Bone marrow (tissue), 2 donors: ENCODE measurements at places on chromosomes 5 and 9.

GRCh38 chr9:100030548-100030947, 68.3 kb downstream of the ERP44 start:
- no peak for DNase-seq

GRCh38 chr9:70887826-70888225, 233.6 kb downstream of the TRPM3 start:
- DNase-seq, result no peak

DNA sequence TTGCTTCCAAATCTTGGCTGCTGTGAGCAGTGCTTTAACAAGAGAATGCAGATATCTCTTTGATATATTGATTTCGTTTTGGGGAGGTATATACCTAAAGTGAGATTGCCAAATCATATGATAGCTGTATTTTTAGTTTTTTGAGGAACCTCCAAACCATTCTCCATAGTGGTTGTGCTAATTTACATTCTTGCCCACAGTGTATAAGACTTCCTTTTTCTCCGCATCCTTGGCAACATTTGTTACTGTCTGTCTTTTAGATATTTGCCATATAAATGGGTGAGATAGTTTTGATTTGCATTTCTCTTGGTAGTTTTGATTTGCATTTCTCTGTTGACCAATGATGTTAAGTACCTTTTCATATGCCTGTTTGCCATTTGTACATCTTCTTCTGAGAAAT, 10.0 kb upstream of the PLK2 start:
- peak; percentile 61 for DNase-seq

GRCh38 chr5:175680463-175680862, 22.6 kb downstream of the HRH2 start:
- DNase-seq, result no peak

- no peak for DNase-seq
Measured at GRCh38 chr9:137715321-137715720, 96.5 kb downstream of the EHMT1 start.

DNA sequence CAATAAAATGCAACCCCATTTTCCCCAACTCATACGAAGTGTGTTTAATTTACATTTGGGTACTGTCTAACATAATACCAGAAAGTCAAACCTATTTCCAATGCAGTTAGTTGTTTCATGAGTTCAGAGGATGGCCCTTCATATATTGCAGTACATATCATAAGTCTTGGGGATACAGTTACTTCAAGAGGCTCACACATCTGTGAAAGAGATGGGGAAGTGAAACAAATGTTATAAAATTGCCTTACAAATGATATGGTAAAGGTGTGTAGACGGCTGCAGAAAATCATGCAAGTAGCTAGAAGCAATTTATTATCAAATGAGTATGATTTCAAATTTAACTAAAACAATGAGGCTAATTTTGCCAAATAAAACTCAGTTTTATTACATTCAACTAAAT, 219.0 kb upstream of the CDH12 start:
- no peak for DNase-seq

GRCh38 chr5:160458806-160459800, 37.4 kb downstream of the PTTG1 start:
- no peak for DNase-seq

- peak; percentile 35 for DNase-seq
Measured at GRCh38 chr9:4762108-4762885, 21.3 kb upstream of the AK3 start.

- no peak for DNase-seq
Measured at GRCh38 chr5:167128581-167128980, 1162.9 kb upstream of the WWC1 start.

DNA sequence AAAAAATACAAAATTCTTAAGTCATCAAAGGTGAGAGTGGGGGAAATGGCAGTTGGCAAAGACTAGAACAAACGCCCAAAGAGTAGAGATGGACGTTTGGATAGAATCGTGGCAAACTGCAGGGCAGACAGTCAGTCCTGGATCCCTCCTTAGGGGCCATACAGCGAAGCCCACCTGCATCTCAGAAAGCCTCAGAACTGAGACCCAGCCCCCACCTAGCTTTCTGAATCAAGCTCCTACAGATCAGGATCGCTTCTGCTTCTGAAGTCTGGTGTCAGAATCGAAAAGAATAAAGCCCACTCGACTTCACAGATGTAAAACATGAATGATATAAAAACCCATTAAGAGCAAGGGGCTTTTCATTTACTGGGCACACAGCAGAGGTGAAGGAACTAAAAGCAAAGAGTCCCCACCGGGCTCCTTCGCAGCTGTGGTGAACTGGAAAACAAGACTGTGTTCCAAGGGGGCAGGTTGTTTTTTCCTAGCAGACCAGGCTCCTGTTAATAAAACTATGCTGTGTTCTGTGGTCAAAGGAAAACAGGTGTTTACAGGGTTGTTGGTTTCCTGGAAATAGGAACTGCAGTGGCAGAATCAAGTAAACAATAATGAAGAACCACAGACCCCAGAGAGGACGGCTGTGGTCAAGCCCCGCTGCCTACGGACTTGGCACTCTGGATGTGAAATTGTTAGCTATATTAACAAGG, 91.8 kb downstream of the TLE1 start:
- no peak for DNase-seq

- DNase-seq, result no peak
Measured at GRCh38 chr5:1058083-1058945, 49.7 kb downstream of the NKD2 start.

GRCh38 chr9:131769361-131769760, 29.5 kb upstream of the RAPGEF1 start:
- DNase-seq, result no peak

- no peak for DNase-seq
Measured at GRCh38 chr9:123678038-123678877, 251.7 kb downstream of the DENND1A start.

DNA sequence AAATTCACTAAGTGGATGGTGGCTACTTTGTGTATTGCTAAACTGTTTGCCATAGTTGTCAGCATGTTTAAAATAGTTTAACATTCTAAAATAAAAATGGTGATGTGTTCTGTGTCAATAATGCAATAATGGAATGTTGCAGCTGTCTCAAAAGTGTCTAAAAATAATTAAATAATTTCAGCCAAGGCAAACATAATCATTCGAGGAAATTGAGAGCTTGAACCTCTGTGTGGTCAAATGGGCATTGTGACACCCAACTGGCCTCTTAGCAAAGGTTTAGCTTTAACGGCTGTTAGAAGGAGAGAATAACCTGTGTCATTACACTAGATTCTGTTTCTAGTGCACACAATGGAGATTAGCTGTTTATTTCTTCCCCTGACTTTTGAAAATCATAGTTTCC, 278.5 kb downstream of the TMEM167A start:
- no peak for DNase-seq

DNA sequence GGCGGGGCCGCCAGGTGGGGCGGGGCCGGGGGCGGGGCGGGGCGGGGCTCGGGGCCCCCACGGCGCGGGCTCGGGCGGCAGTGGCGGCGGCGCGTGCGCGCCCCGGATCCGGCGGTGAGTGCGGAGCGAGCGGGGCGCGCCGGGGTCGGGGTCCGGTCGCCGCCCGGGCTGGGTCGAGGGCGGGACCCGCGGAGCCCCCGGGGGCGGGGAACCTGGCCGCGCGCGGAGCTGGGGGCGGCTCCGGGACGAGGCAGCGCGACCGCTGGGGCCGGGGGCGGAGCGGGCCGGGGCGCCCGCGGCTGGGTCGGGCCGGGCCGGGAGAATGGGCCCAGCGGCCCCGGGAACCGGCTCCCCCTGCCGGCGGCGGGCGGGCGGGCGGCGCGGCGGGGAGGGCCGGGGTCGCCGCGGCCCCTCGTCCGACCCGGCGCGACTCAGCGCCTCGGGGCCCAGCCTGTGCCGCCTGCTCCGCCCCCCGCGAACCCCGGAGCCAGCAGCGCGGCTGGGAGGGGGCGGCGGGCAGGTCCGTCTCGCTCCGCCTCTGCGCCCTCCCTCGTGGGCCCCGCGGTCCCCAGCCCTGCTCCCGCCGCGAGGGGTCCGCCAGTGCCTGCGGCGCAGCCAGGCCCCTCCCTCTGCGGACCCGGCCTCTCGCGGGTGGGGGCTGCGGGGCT, 3.1 kb downstream of the EGFL7 start:
- DNase-seq, result no peak

DNA sequence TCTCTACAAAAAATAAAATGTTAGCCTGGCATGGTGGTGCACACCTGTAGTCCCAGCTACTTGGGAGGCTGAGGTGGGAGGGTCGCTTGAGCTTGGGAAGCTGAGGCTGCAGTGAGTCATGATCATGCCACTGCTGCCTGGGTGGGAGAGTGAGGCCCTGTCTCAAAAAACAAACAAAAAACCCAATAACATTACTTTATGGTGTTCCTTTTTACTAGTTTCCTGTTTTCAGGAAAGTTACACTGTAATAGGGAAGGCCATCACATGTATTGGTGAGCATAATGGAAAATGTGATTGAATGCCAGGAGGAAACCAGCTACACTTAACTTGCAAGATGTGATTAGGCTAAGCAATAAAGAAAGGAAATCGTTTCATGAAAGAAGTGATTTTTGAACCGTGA, 42.7 kb downstream of the SV2C start:
- DNase-seq, result no peak

- DNase-seq, result no peak
Measured at GRCh38 chr9:114316605-114317230, 6.2 kb upstream of the ORM1 start.

GRCh38 chr9:77680581-77680980, 32.5 kb upstream of the GNA14 start:
- DNase-seq, result no peak

- peak; percentile 64 for DNase-seq
Measured at GRCh38 chr9:125881042-125881441, 133.9 kb downstream of the PBX3 start.

GRCh38 chr9:132541870-132542830, 40.3 kb upstream of the BARHL1 start:
- no peak for DNase-seq

DNA sequence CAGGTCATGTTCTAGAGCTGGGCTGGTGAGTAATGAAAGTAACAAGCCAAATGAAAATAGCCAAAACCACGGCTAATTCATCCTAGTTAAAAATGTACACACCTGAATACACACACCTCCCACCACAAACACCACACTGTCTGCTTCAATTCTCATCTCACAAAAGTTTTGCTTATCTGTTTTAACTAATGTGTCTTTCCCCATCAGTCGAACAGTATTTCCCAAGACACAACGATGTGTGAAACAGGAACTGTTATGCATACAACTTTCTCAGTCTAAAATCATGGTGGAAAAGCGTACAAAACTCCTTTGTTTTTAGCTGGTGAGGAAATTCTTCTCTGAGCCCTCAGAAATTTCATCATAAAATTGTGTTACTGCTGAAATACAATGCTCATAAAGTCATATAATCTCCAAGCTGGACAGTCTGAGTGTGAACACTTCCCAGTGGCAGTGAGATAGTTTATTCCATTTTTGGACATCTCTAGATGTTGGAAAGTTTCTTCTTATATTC, 242.4 kb downstream of the EFNA5 start:
- DNase-seq, result no peak

DNA sequence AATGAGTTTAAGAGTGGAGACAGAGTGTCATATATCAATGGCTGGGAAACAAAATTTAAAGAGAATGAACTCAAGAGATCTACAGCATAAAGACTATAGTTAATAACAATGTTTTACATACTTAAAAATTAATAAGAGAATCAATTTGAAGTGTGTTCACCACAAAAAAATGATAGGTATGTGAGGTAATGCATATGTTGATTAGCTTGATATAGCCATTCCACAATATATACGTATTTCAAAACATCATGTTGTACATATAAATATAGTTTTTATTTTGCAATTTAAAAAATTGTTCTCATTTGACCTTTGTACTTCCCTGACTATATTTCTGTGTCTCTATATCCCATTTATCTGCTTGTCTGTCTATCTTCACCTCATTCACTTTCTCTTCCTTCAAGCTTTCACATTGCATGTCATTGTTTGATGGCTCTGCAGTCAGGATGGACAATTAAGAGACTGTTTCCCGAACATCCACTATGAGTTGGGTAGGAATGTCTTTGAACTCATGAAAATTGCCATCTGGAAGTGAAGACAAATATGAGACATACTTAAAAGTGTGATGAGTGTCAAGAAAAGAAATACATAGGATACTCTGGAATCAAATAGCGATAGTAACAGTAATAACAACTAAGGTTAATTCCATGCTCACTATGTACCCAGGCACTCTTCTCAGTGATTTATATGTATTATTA, 359.9 kb upstream of the ACTBL2 start:
- no peak for DNase-seq

DNA sequence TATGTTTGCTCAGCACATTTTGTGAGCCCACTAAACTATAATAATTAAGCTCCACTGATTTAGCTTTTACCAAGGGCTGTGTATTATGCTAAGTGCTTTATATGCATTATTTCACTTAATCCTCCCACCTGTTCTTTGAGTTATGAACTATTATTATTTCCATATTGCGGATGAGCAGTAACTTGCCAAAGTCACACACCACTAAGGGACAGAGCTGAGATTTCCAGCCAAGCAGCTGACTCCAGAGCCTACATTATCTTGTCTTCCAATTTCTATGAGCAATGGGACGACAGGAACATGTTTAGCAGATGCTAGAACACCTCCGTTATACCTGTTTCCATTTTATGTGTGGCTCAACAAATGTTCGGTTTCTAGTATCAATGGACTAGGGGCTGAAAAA, 237.5 kb upstream of the PANK3 start:
- DNase-seq, result no peak

DNA sequence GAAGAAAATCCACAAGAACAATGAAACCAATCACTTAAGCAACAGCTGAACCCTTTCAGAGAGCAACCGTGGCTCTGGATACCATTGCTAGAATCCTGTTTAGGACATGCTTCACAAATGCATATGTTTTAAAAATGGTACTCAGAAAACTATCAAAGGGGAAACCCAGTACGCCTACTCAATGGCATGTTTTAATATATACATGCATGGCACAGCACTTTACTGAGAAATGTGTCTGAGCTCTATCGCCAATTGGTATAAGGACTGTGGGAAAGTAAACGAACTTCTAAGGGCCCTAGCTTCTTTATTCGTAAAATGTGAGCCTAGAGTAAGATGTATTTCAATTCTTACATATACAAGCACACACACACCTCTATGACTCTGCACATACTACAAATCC, 72.3 kb downstream of the PTBP3 start:
- no peak for DNase-seq

GRCh38 chr5:36423578-36424307, 122.0 kb upstream of the RANBP3L start:
- no peak for DNase-seq

DNA sequence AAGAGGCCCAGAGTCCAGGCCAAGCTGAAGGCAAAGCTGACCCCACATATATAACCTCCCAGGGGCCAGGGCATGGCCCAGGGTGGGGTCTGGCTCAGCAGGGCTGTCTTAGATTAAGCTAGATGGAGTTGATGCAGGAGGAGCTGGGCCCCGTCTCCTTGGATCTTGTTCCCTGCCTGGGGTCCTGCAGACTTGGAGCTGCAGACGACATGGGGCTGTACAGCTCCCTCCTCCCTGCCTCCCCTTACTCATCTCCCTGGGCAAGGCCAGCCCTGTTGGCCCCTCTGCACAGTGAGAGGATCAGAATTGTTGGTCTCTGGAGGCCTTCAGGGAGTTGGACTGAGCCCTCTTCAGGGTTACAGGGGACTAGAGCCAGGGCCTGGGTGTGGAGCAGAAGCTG, 134.9 kb downstream of the RGS3 start:
- DNase-seq, result no peak

- DNase-seq, result no peak
Measured at GRCh38 chr9:948497-948896, 28.0 kb upstream of the DMRT3 start.

- no peak for DNase-seq
Measured at GRCh38 chr9:100452894-100453293, 20.1 kb upstream of the TMEFF1 start.
